ENCODE measurements at places on chromosomes 2 and 18.

DNA sequence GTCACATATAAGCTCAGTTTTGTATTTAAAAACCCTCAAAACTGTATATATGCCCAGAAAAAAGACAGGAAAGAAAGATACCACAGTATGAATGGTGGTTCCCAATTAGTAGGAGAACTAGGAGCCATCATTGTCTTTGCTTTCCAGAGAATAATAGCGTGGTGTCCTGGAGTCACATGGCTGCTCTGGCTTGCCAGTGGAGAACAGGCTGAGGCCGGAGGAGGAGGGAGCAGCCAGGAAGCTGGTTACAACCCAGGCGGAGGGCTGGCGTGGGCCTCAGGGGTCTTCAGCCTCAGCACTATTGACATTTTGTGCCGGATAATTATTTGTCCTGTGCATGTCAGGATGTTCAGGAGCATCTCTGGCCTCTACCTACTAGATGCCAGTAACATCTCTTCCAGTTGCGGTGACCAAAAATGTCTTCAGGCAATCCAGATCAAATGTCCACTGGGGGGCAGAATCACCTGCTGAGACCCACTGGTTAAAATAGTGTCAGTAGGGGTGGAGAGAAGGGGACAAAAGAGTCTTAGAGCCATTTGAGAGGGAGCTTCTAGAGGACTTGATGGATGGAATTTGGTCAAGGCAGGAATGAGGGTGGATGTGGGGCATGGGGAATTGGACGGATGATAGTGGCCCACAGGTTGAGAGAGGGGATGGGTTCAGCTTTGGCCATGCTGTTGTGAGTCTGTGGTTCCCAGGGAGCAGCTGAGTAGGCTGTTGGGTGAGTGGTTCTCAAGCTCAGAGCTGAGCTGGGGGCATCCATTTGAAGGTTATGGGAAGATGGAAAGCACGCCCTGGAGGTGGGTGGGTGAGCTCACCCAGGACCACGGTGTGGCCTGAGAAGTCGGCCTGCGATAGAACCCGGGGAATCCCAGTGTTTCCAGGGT is 144.9 kb downstream of the AGAP1 start:
- DNase-seq, result no peak

- no peak for DNase-seq
Observed at GRCh38 chr2:64629329-64629781, 24.4 kb downstream of the SERTAD2 start.

- no peak for DNase-seq
Observed at GRCh38 chr2:232970051-232970450, 43.0 kb downstream of the NGEF start.

GRCh38 chr2:53021828-53022227 is 745.8 kb upstream of the CHAC2 start:
- DNase-seq, result no peak

DNA sequence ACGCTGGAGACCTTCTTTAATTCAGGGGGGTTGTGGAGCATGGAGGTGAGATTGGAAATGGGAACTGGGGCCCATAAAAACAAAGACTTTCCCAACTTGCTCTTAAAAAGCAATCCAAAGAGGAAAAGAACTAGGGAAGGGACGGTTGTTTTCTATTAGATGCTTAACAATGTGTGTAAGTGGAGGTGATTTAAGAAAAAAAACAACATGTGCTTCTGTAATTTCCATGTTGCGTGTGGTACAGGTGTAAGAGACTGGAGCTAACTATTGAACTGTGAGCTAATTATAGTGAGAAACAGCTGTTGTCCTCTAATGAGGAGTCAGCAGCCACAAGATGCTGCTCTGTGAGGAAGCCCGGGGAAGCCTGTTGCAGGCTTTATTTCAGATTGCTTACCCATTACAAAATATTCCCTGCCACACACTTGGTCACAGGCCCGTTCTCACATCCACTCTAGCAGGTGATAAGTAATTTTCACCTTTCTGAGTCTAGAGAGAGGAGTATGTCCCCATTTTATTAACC is 280.6 kb upstream of the PARD3B start:
- no peak for DNase-seq

All from COLO829 (cell line).